G401 (cell line): ENCODE measurements at places on chromosomes 4 and X.

- DNase-seq = no peak
Measured at GRCh38 chr4:68358988-68359387, 9.1 kb upstream of the YTHDC1 start.

DNA sequence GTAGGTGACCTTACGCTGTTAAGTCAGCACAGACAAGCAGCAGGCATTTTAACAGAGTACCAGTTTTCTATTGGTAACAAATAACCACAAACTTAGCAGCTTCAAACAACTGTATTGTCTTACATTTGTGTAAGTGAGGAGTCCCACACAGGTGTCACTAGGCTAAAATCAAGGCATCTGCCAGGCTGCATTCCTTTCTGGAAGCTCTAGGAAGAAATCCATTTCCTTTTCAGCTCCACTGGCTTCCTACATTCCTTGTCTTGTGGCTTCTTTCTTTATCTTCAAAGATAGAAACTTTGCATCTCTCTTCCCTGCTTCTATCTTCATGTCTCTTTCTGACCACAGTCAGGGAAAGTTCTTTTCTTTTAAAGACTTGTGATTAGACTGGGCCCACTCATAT is 139.9 kb downstream of the TMEM144 start:
- no peak for DNase-seq

DNA sequence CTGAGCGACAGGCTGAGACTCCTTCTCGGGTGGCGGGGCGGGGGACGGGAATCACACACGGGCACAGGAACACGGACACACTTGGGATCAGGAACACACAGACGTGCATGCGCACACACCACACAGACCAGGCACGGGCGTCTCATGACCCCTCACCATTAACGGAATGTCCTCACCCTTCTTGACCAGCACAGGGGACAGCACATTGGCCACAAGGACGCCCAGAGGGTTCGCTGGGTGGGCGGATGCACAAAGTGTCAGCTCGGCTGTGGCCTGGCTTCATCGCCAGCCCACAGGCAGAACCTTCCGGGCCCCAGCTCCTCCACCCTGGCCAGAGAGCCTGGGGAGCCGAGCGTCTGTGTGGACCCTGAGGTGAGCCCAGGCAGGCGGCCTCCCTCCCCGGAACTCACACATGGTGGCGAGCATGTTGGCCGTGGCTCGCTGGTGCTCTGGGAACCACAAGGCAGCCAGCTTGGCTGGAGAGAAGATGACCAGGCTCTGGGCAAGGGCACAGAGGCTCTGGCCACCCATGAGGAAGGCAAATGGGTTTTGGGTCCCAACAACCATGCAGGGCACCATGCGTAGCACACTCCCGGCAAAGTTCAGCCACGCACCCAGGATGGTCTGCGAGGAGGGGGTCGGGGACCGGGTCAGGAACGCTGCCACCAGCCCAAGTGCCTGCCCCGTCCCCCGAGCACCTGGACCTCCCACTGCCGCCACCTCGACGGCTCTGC is 3.1 kb downstream of the SLC49A3 start:
- no peak for DNase-seq

- DNase-seq = no peak
Measured at GRCh38 chr4:183936574-183937345, 31.7 kb downstream of the STOX2 start.

- DNase-seq = no peak
Measured at GRCh38 chr4:186829740-186830449, 106.2 kb upstream of the FAT1 start.

GRCh38 chr4:111074523-111075114 is 451.7 kb upstream of the PITX2 start:
- no peak for DNase-seq

DNA sequence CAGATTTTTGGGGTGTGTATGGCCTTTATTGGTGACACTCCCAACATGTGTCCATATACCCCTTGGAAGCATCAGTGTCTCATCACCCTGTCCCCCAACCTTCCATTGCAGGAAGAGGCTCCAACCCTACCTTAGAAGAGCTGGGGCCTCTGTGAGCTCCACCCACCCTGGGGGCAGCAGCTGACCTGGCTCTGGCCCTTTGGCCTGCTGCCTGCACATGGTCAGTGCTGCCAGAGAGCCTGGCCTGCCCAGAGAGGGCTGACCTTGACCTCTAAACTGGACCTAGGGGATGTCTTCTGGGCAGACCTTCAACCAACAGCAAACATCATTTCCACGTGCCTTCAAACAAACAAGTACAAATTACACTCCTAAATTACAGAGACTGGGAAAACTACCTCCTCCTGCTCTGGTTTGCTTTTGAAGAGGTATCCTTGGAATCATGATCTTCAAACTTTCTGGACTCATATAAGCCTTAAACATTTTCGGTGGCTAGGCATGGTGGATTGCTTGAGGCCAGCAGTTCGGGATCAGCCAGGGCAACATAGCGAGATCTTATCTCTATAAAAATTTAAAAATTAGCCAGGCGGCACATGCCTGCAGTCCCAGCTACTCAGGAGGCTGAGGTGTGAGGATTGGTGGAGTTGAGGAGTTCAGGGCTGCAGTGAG is 27.3 kb upstream of the KIAA0232 start:
- no peak for DNase-seq

DNA sequence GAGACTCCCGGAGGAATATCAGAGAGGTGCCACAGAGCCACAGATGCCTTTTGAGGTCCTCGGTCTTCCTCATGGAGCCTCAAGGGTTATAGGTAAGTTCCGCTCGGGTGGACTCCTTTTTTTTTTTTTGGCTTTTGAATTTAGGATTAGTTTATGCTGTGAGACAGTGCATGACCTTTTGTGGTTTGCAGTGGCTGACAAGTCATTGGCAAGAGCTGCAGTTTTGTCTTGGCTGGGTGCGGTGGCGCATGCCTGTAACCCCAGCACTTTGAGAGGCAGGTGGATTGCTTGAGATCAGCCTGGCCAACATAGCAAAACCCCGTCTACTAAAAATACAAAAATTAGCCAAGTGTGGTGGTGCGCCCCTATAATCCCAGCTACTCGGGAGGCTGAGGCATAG is 4.5 kb upstream of the GRSF1 start:
- DNase-seq = no peak

- DNase-seq = no peak
Measured at GRCh38 chr4:141331534-141332358, 111.1 kb downstream of the ZNF330 start.

- DNase-seq = no peak
Measured at GRCh38 chr4:154124539-154125255, 335.8 kb upstream of the SFRP2 start.
